ENCODE measurements at places on chromosomes 5 and 9. TPM values are rescaled to one million over a fixed set of nuclear protein-coding genes. Genes with fewer than 3 reads are reported as not detected.

Gene TTC1
- total RNA-seq = 38.9 TPM

Gene FAM53C
- total RNA-seq = 25.9 TPM

Gene VCAN
- 261 TPM for total RNA-seq

Gene SPINK13
- not detected for total RNA-seq

Gene DNAJC25
- total RNA-seq = 20.8 TPM

Gene ENHO
- not detected for total RNA-seq

Gene GRM6
- total RNA-seq = not detected

Gene ELAVL2
- not detected for total RNA-seq

Gene RALGDS
- total RNA-seq = 17.5 TPM

Gene NR6A1
- total RNA-seq = 0.52 TPM

Gene PPP3R2
- not detected for total RNA-seq

Gene IFNK
- total RNA-seq = not detected

Gene WWC1
- total RNA-seq = 4.9 TPM

Gene SLC25A51
- 33.7 TPM for total RNA-seq

Gene BSPRY
- 0.26 TPM for total RNA-seq

Gene ACSL6
- not detected for total RNA-seq

Gene SLC6A18
- total RNA-seq = not detected

Gene LRRC19
- total RNA-seq = not detected

Gene LRRC14B
- not detected for total RNA-seq

Gene EIF4E1B
- not detected for total RNA-seq

Gene TTF1
- 7.8 TPM for total RNA-seq
